Osteoblast (primary cell): ENCODE measurements at places on chromosomes 3 and 15. TPM values are rescaled to one million over a fixed set of nuclear protein-coding genes. Genes with fewer than 3 reads are reported as not detected.

GRCh38 chr3:126848991-126849390, 133.9 kb upstream of the PLXNA1 start:
- no peak for DNase-seq

- no peak for DNase-seq
These were observed 266.8 kb downstream of the TLE3 start for GRCh38 chr15:69830876-69831275.

- no peak for DNase-seq
These were observed 1161.4 kb downstream of the OTOL1 start for GRCh38 chr3:162658003-162658402.

- no peak for DNase-seq
These were observed 45.2 kb downstream of the GASK1A start for GRCh38 chr3:43024181-43024885.

DNA sequence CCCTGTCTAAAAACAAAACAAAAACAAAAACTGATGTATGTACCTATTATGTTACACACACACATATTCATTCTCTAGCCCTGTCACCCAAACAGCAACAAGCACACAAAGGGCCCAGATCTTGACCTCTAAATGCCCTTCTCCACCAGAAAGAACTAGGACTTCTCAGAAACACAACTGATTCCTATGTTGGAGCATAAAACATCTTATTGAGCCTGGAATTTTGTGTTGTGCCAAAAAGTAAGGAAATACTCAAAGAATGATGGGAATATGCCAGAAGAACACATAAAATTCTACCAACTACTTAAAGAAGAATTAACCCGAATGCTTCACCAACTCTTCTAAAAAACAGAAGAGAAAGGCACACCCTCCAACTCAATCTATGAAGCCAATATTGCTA, 66.7 kb upstream of the OCA2 start:
- DNase-seq, result no peak

- peak; percentile 77 for DNase-seq
These were observed 2.2 kb downstream of the FOXB1 start for GRCh38 chr15:60006203-60006862.

The MCF2L2 gene
- under 0.01 TPM in 2 replicates for total RNA-seq

- peak; percentile 88 for DNase-seq
These were observed 43.1 kb downstream of the PDE8A start for GRCh38 chr15:85024509-85025336.

GRCh38 chr15:68401496-68402431, 30.2 kb downstream of the ITGA11 start:
- DNase-seq, result no peak

DNA sequence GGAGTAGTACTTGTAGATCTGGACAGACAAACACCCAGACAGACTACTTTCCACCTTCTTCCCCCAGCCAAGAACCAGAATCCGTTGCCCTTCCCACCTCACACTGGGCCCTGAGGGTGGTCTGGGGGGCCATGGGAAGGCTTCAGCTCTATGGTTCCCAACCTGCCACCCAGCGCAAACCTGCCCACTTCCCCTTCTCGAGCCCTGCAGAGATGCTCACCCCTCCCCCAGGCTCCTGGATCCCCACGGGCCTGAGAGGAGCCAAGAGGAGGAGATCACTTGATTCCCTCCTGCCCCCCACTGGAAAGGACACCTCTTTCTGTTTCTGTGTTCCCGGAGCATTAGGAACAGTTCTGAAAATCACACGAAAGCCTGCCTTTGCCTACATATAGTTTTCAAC, 8.7 kb downstream of the STRA6 start:
- peak; percentile 36 for DNase-seq

DNA sequence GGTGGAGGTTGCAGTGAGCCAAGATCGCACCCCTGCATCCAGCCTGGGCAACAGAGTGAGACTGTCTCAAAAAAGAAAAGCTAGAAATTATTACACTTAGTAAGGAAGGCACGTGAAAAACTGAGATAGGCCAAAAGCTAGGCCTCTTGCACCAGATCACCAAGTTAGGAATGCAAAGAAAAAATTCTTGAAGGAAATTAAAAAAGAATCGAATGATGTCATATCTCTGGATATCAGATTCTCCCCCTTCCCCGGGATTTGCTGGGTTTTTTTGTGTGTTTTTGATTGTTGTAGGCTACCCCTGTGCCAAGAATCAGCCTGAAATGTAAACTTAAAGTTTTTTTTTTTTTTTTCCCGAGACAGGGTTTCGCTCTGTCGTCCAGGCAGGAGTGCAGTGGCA, 17.4 kb downstream of the PTPN23 start:
- DNase-seq, result no peak

DNA sequence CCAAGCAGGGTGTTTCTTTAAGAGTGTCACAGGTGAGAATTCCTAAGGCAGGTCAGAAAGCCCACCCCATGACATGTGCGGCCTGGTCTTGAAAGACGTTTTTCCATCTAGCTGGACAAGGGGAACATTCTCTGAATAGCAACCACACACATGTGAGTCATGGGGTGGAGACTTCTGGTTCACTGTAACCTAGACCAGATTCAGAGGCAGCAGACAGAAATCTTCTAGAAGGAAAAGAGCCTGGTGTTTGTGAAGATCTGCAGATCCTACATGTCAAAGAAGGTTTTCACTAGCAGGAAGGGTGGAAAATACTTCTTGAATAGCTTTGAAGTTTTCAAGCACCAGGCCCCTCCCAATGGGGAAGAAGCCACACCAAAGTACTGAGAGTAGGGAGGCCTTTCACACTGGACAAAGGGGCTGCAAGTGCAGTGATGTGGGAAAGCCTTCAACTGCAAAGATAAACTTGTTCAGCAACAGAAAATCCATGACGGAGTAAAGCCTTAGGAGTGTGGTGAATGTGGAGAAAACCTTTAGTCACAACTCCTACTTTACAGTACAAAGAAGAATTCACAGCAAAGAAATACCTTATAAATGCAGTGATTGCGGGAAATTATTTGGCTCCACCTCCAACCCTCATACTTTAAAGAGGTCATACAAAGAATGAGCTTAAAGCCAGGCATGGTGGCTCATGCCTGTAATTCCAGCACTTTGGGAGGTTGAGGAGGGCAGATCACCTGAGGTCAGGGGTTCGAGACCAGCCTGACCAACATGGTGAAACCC, 17.6 kb downstream of the ADAM10 start:
- no peak for DNase-seq

DNA sequence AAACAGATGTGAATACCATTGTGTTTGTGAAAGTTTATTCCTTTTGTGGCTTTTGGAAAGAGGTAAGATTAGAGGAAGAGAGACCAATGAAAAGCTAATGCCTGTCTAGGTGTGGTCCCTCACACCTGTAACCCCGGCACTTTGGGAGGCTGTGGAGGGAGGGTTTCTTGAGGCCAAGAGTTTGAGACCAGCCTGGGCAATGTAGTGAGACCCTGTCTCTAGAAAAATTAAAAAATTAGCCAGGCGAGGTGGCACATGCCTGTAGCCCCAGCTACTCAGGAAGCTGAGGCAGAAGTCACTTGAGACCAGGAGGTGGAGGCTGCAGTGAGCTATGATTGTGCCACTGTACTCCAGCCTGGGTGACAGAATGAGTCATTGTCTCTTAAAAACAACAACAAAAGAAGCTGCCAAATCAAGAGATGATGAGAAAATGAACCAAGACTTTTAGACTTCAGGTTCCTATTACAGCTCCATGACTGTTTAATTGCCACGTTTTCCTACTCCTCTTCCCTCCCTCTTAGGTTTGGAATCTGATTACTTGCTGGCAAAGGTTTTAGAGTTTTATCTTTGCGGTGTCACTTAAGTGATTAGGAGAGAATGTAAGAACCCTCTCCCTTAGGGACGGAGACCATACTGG, 68.7 kb downstream of the CGNL1 start:
- no peak for DNase-seq

The SNX22 gene
- under 0.01 and 0.29 TPM in 2 replicates for total RNA-seq

The TTC21A gene
- total RNA-seq, result 6.9 and 8.5 TPM in 2 replicates

DNA sequence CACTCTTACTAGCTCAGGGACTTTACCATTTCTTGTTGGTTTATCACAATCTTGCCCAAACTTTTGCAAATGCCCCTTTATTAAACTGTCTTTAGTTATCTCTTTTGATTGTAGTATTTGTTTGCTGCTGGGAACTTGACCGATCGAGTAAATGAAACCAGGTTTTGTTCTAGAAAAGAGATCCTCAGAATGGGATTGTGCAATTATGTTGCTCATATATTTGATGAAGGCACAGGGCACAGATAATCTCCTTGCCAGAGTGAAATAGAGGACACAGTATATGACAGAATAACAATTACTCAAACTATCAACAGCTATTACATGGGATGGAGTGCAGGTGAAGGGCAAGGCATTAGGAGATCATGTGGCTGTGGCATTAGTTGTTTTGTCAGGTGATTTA, 216.6 kb upstream of the RASGRP1 start:
- peak; percentile 10 for DNase-seq

DNA sequence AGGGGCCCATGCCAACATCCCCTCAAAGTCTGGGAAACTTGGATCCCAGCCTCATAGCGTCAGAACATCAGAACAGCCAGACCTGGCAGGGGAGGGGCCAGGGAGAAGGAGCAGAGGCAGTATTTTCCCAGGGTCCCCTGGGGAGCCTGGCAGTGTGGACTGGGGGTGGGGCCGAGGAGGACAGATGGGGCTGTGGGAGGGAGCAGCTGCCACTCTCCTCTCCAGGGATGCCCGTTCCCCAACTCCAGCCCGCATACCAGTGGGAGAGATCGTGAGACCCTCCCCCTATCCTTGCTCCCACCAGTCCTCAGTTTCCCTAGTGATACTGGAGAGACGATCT, 6.5 kb upstream of the DNAJB8 start:
- no peak for DNase-seq

DNA sequence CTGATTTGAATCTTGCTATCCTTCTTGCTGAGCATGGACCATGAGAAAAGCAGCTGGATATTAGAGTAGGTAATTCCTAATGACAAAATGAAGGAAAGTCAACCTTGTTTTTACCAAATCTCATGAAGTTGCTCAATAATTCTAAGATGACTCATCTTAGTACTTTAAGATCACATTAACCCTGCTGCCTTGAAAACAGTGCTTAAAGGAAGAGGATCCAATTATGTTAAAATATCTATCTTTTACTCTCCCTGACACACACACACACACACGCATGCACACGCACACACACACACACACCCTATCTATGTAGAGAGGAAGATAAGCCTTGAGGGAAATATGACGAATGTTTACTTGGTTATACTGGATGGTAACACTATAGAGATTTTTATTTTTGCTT, 16.0 kb upstream of the MYO1E start:
- DNase-seq, result no peak

The RASSF1 gene
- total RNA-seq, result 17.4 and 18.1 TPM in 2 replicates

The AP3B2 gene
- under 0.01 and 0.36 TPM in 2 replicates for total RNA-seq

DNA sequence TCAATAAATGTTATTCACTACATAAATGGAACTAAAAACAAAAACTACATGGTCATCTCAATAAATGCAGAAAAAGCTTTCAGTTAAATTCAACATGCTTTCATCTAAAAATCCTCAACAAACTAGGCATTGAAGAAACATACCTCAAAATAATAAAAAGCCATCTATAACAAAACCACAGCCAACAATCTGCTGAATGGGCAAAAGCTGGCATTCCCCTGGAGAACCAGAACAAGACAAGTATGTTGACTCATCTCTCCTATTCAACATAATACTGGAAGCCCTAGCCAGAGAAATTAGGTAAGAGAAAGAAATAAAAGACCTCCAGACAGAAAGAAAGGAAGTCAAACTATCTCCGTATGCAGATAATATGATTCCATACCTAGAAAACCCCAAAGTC, 759.9 kb downstream of the EPHA3 start:
- DNase-seq, result no peak

The WDR93 gene
- under 0.01 and 0.36 TPM in 2 replicates for total RNA-seq

GRCh38 chr3:110624576-110624975, 447.0 kb upstream of the NECTIN3 start:
- DNase-seq, result no peak

DNA sequence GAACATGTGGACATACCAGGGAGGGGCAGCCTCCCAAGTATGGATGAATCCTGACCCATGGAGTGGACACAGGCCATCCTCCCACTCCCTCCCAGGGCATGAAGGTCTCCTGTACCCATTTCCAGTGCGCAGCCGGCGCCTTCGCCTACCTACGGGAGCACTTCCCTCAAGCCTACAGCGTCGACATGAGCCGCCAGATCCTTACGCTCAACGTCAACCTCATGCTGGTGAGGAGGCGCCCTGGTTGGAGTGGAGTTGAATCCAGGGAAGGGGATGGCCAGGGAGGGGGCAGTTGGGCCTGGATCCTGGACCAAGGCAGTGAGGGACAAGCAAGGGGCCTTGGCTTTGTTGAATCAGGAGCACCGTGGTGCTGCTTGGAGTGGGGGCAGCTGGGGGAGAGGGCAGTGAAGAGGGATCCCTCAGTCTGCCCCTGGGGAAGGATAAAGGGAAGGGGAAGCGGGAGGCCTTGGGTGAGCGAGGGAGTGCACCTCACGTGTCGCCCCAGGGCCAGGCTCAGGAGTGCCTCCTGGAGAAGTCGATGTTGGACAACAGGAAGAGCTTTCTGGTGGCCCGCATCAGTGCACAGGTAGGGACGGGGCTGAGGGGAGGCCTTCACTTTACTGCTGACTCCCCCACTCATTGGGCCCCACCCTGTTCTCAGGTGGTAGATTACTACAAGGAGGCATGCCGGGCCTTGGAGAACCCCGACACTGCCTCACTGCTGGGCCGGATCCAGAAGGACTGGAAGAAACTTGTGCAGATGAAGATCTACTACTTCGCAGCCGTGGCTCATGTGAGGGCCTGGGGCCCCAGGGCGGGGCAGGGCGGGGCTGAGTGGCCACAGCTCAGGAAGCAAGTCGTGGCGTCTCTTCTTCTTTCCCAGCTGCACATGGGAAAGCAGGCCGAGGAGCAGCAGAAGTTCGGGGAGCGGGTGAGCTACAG, 25.3 kb downstream of the PTPN23 start:
- DNase-seq, result no peak

GRCh38 chr3:125061170-125061569, 5.4 kb upstream of the HEG1 start:
- no peak for DNase-seq

The IGF1R gene
- total RNA-seq, result 18.8 and 30.9 TPM in 2 replicates

The TRPM1 gene
- total RNA-seq, result under 0.01 TPM in 1 of 2 replicates, not detected in the other

The NPAP1 gene
- total RNA-seq, result not detected in 2 replicates

DNA sequence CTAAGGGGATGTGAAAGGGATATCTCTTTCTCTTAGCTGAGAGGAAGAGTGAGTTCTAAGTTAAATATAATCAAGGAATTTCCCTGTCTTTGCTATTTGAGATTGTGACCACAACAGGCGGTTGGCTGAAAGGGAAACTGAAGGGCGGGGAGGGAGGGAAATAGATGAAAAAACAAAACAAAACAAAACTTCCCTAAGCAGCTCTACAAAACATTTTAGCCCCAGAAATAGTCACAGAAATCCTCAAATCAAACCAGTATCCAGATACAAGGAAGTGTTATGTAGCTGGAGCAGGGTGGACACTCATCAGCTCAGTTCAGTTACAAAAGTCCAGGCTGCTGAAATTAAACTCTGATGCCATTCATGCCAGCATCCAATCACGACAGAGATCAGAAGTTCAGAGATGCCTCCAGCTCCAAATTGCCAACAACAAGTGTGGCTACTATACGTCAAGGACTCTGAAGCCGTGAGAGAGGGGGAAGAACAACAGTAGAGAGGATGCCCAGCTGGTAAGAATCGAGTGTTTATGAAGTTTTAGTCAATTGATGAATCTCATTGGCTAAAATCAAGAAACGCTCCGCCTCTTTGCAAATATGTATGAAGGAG, 319 bp upstream of the TP63 start:
- DNase-seq, result peak; percentile 4
